ENCODE measurements at places on chromosomes 7 and 10. TPM values are rescaled to one million over a fixed set of nuclear protein-coding genes. Genes with fewer than 3 reads are reported as not detected.

The INPP5F gene
- 19.0 TPM for total RNA-seq

The DEPP1 gene
- total RNA-seq, result 62.7 TPM

The SPDYE8 gene
- total RNA-seq, result not detected

The ODAD2 gene
- total RNA-seq, result 0.86 TPM

The HOXA10 gene
- total RNA-seq, result 15.3 TPM

The AEBP1 gene
- total RNA-seq, result 131 TPM

The CACNA2D1 gene
- 20.2 TPM for total RNA-seq

The OGDHL gene
- total RNA-seq, result 6.0 TPM

The CYP3A7 gene
- 0.75 TPM for total RNA-seq

The CYP3A4 gene
- total RNA-seq, result not detected

DNA sequence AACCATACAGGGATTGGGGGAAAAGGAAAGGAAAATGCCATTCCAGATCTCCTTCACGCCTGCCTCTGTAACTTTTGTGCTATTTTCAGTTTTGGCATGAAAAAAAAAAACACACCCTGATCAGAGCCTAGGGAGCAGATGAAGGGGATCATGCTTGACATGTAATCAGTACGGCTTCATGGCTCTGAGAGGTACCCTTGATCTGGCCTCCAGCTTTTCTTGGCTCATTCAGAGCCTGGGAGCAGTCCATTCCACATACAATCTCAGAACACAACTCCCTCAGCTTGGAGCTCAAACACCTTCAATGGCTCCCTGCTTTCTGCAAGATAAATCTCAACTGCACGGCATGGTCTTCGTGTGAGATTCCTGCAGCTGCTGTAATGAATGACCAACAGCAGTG is 422.8 kb upstream of the ZMIZ1 start:
- no peak for DNase-seq

GRCh38 chr10:88537322-88537721 is 45.8 kb downstream of the RNLS start:
- DNase-seq, result no peak

- DNase-seq, result no peak
These were observed 5.9 kb upstream of the ANKRD7 start for GRCh38 chr7:118218413-118219156.

- DNase-seq, result no peak
These were observed 35.4 kb downstream of the MALSU1 start for GRCh38 chr7:23334482-23335056.

- no peak for DNase-seq
These were observed 213.4 kb downstream of the TAX1BP1 start for GRCh38 chr7:27953361-27953760.

GRCh38 chr7:29039821-29040578 is 81.9 kb upstream of the TRIL start:
- no peak for DNase-seq

DNA sequence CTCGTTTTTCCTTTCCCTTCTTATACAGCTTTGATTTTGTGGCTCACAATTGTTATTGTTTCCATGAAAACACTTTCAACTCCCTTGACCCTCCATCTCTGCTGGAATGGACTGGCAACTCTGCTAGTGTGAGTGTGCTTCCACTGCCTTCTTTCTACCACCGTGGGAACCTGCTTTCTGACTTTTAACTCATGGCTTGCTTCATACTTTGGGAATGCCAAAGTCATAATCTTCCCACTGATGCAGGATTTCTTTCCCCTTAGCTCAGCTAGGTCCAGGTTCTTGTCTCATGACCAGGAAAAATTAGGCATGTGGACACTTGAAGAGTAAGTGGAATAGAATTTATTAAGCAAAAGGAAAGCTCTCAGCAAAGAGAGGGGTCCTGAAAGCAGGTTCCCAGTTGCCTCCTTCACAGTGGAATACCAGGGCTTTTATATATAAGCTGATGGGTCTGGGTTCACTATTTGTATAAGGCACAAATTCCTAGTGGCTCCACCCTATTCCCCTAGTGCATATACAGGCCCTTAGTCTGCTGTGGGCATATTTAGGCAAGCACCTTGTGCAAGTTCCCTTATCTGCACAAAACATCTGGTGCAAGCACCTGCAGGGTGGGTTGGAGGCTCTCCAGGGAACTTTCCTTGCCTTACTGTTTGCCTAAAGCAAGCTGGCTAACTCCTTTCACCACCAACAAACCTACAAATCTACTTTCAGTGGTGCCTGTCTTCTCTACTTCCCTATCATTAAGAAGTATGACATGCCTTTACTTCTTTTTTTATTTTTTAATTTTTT is 119.5 kb downstream of the CFAP58 start:
- no peak for DNase-seq

- no peak for DNase-seq
These were observed 78.6 kb upstream of the CAPZA2 start for GRCh38 chr7:116783666-116784318.

DNA sequence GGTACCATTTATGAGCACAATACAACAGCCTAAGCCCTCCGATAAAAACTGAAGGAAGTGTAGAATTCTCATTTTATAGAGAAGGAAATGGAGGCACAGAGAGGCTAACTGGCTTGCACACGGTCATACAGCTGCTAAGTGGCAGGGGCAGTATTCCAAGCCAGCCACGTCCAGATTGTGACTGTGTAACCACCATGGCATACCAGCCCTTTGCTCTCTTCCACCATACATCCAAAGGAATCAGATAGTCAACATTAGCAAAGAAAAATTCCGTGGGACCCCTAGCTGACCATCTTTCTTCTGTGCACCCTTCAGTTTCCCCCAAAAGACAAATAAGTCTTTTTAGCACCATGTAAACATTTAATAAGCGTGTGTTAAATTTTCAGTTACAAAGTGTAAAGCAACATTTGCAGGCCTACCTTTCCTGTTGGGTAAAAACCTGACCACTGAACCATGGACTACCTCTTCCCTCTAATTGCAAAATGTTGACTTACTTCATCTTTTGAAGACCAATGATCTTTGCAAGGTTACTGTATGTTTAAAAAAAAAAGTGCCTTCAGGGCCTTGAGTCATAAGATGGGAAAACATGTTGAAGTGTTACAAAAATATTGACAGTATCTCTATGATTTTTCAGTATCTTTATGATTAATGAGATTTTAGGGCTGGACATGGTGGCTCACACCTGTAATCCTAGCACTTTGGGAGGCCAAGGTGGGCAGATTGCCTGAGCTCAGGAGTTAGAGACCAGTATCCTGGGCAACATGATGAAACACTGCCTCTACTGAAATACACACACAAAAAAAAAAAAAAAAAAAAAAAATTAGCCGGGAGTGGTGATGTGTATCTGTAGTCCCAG is 24.3 kb upstream of the PDZD8 start:
- DNase-seq, result no peak

DNA sequence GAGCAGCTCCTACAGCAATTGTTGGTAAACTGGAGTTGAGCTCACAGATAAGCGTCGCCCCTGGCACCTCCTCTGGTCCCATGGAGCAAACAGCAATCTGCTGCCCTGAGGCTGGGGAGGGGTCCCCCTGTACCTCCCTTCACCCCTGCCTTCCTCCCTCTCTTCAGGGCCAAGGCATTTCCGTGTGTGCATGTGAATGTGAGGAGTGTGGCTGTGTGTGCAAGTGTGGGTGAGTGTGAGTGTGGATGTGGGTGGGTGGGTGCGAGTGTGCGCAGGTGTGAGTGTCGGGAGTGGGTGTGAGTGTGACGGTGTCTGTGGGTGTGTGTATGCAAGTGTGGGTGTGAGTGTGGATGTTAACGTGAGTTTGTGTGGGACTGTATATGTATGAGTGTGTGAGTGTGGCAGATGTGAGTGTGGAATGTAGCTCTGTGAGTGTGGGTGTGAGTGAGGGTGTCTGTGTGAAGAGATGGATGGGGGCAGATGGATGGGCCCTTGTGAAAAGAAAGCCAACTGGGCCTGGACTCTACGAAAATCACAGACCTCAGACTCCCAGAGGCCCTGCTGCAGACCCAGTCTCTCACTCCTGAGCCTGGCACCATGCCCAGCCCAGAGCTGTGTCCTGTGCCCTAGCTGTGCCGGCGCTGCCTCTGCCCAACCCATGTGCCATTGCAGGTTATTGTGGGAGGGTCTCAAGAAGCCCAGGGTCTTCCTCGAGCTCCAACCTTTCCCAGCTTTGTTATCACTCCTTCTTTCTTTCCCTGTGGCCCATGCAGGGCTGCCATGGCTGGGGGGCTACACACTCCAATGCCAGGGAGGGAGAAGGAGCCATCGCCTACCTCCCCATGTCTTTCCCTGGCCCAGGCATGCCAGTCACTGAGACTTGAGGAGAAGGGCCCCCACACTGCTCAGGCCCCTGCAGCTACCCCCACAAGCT is 73.9 kb downstream of the GRID1 start:
- no peak for DNase-seq

DNA sequence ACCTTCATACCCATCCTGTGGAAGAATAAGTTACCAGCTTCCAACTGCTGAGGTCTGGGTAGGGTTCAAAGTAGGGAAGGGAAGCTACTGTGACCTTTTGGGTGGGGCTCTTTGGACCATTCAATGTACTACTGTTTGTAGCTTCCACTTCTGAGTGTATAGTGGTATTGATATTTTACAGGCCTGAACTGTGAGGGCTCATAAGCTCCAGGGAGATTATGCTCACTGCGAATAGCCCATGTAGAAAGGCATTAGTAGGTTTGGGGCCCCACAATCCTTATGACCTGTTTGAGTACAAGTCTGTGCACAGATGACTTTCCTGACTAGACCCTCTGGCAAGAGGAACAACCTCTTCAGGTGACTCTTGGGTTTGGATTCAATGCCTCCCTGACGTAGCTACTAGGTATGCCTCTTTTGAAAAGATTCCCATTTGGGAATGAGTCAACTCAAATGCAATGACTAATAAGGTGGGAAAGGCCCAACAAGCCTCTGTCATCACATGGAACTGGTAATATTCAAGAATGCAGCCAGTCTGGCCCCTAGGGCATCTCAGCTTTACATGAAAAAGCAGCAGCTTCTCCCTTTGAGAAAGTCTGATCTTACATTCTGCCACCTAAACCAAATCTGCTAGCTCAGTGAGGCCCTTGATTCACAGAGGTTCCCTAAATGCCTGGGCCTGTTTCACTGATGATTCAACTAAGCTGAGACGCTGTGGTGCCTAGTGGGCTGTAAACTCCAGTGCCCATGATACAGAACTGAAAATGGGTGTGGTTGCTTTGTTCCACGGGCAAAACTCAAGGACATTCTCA is 79.8 kb downstream of the ABI1 start:
- no peak for DNase-seq

DNA sequence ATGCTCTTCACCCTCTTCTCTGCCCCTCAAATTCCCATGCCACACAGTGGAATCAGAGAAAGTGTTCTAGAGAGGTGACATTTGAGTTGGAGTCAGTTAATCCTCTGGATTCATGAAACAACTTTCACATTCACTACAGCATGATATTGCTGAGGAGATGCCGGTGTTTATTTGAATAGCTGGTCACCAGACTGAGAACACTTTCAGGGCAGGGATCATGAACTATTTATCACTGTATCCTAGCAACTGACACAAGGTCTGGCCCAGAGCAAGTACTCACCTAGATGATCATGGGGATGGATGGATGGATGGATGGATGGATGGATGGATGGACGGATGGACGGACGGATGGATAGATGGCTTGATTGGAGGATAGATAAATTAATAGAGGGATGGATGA is 116.7 kb upstream of the ZMIZ1 start:
- no peak for DNase-seq

- DNase-seq, result peak; percentile 12
These were observed 209.0 kb downstream of the DIP2C start for GRCh38 chr10:480498-480927.

- DNase-seq, result peak; percentile 54
These were observed 178.3 kb downstream of the CDCA7L start for GRCh38 chr7:21767300-21767900.

- DNase-seq, result no peak
These were observed 72.0 kb upstream of the ANK3 start for GRCh38 chr10:60461688-60462087.

GRCh38 chr10:98308669-98309365 is 40.8 kb upstream of the LOXL4 start:
- DNase-seq, result no peak

GRCh38 chr7:37153376-37153775 is 295.3 kb downstream of the ELMO1 start:
- no peak for DNase-seq

GRCh38 chr7:27095897-27096767 is at the start of gene HOXA1:
Gene HOXA1, minus strand, starts transcription at chr7:27096000. Its CDS starts 88 bp downstream, at chr7:27095912.
- peak; percentile 92 for DNase-seq

GRCh38 chr10:24288581-24288980 is 79.6 kb downstream of the KIAA1217 start:
- no peak for DNase-seq

DNA sequence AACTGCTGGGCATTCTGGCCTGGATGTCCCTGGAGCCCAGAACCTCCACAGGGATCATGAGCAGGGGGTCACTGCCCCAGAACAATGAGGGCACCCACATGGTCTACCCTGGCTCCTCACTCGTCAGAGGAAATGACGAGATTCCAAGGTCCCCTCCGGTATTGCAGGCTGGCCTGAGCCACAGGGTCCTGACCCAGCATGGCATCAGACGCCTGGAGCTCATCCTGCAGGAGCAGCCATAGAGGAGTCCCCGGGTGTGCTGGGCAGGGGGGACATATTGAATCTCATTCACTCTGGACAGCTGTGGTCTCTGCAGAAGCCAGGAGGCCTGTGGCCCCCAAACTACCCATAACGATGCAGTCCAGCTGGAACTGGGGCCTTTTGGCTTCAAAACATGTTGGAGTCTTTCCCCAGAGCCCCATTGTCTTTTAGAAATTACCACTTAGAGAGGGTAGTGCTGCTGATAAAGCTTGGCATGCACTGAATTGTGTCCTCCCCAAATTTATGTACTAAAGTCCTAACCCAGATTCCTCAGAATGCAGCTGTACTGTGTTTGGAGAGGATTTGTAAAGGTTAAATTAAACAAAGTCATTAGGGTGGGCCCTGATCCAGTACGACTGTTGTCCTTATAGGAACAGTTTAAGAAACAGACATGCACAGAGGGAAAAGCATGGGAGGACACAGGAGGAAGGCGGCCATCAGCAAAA is 27.7 kb downstream of the ANXA8 start:
- no peak for DNase-seq

DNA sequence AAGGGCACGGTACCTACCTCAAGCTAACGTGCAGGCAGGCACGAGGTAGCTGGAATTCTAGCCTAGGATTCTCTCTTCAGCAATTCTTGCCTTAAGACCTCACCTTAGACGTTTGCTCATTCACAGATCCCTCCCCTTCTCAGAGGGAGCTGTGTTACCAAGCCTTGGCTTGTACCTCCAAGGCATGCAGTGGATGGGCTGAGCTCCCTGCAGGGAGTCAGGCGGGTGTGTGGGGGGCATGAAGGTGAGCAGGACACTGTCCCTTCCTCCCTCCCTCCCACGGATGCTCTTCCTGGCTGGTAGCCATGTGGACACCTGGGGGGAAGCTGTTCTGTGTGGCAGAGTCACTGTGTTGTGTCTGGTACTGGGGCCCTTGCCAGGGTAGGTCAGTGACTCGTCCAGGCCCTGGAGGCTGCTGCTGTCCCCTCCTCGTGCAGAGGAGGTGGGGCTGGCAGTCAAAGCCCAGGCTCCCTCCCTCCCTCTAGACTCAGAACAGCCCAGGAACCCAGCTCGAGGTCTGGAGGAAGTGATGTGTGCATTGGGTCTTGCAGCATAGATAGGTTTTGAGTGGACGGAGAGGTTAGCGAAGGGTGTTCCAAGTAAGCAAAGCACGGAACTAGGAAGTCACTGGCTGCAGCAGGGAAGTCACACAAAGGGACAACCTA is 222.2 kb upstream of the SH2B2 start:
- DNase-seq, result no peak

- DNase-seq, result no peak
These were observed 31.2 kb downstream of the JAKMIP3 start for GRCh38 chr10:132096863-132097478.

GRCh38 chr10:117162093-117163060 is 24.3 kb upstream of the VAX1 start:
- DNase-seq, result no peak

All from ureter (tissue), 1 donor.